ENCODE measurements at places on chromosomes 4 and X.

DNA sequence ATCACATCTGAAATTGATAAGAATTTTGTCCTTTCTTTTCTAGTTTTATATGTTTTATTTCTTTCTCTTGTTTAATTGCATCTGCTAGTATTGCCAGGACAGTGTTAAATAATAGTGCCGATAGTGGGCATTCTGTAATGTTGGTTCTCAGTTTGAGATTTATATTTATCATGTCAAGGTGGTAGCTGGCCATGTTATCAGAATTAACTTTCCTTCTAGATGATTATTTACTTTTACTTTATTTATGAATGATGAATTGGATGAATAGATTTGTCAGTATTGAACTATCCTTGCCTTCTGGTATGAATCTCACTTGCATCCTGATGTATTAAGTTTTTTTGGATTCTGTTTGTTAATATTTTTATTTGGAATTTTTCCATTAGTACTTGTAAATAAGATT is 42.7 kb downstream of the METAP1 start:
- DNase-seq: no peak

DNA sequence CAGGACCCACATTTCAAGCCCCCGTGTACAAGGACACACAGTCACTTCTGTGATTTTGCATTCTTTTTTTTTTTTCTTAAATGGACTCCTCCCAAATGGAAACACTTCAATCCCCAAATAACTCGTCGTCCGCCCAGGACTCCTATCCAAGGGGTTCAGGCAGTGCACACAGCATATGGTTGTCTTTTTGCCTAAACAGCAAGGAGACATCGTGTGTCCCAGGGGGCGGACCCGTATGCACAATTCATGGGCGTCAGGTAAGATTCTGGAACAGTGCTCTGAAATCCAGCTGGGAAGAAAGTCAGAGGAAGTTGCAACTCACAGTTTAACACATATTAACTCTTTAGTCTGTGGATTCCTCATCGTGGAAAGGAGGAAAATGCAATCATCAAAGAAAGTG is 231.3 kb downstream of the SHOX start:
- no peak for DNase-seq

- DNase-seq: no peak
Measured at GRCh38 chr4:62407534-62407933, 1207.4 kb downstream of the ADGRL3 start.

DNA sequence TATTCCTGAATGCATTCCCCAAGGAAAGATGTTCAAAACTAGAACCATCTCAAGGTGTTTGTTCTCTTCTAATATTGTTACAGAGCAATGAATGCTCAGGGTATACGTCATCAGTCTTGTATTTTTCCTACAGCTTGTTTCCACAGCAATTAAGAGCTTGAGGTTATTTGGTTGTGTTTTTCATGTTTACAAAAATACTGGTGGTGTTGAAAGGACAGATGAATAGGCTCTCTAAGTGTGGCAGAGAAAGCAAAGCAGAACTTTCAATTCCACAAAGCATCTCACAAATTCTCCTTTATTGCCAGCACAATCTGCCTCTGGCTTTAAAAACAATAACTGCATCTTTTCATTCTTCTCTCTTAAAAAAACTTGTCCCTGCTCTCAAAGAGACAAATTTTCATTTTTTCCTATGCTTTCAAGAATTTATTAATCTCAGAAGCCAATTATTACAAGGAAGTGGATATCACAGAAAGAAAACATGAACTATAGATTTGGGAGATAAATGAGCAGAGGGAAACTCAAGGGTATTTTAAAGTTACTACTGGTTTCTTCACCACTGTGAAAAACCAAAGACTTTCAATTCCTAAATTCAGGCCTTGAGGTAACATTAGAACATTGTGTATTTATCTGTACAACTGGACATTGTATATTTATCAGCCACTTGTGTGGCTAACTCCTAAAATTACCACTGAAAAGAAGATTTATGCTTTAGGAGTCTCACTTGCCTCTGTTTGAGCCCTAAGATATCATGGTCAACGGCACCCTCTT is 49.2 kb downstream of the DDX53 start:
- no peak for DNase-seq

DNA sequence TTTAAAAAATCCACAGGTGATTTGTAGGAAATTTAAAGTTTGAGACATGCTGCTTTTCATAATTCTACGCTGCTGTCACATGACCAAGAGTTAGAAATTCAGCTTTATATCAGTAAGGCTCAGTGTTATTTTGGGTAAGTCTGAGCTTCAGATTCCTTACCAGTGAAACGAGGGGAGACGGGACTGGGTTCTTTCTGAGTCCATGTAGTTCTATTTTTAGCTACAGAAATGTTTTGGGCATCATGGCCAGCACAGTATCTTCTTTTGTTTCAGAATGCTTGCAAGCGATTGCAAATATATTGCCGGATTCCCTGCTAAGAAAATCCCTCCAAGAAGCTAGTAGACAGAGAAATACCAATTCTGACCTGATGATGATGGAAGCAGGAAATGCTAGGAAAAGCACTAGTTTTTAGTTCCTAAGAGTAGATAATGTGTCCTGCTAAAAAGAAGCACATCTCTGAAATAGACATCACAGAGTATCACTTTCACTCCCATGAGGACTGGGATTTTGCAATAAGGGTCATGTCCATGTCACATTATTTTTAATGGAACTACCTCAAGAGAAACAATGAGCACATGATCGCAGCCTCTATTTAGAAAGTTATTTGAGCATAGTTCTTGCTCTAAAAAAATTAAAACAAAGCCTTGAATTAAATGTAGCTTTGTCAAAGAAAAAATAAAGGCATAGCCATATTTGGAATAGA is 10.9 kb downstream of the ATP1B4 start:
- DNase-seq: no peak

- DNase-seq: no peak
Measured at GRCh38 chrX:41781500-41781899, 57.5 kb downstream of the GPR82 start.

DNA sequence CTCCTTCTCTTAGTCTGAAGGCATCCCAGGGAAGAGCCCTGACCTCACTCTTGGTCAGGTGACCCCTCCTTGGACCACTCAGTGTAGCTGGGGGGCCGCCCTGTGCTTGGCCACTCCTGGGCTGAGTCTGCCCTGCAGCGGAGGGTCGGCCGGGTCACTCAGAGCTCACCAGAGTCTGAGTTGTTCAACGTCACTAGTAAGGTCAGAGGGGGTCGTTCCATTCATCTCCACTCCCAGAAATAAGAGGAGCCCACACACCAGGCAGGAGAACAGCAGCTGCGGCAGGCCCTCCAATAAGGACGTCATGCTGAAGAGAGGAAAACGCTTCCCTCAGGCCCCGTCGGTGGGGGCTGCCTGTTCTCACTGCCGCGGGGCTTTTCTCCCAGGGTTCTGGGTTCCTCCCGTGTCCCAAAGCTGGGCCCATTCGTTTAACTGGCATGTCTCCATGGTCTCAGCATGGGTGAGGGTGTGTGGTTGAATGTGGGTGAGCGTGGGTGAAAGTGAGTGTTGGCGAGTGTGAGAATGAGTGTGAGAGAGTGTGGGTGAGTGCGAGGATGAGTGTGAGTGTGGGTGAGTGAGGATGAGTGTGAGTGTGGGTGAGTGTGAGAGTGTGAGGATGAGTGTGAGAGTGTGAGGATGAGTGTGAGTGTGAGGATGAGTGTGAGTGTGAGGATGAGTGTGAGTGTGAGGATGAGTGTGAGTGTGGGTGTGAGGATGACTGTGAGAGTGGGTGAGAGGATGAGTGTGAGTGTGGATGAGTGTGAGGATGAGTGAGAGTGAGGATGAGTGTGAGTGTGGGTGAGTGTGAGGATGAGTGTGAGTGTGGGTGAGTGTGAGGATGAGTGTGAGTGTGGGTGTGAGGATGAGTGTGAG is 47.7 kb downstream of the ING2 start:
- no peak for DNase-seq

GRCh38 chr4:56732301-56732700 is 51.2 kb upstream of the HOPX start:
- no peak for DNase-seq

DNA sequence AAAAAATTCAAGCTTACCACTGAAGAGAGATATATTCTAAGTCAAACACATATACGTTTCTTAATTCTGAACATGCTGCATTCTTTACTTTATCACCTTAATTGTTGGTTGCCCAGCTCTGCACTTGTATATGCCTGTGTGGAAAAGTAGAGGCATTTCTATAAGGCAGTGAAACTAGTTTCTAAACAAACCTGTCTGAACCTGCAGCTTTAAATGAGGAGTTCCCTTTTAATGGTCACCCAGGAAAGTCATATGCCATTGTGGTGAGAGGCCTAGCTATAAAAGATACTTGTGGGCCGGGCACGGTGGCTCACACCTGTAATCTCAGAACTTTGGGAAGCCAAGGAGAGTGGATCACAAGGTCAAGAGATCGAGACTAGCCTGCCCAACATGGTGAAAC is 147.4 kb upstream of the RXFP1 start:
- DNase-seq: no peak

DNA sequence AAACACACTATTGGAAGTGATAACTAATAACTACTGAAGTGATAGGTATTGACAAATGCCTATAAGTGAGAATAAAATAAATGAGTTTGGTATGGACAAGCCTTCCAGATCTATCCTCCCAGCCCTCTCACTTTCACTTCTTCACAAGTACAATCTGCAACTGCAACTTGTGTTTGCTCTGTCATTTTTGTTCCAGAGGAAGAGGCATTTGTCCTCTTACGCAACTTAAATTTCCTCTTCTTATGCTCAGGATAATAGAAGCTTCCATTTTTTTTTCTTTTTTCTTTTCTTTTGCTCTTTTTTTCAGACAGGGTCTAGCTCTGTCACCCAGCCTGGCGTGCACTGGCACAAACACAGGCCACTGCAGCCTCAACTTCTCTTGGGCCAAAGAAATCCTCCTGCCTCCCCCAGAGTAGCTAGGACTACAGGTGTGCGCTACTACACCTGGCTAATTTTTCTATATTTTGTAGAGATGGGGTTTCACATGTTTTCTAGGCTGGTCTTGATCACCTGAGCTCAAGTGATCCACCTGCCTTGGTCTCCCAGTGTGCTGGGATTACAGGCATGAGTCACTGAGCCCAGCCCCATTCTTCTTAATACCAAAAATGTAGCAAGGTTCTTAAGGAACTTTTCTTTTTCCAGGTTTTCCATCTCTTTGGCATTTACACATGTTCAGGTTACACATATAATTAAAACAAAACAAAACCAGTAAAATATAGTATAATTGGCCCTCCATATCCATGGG is 73.1 kb downstream of the PDGFC start:
- no peak for DNase-seq

DNA sequence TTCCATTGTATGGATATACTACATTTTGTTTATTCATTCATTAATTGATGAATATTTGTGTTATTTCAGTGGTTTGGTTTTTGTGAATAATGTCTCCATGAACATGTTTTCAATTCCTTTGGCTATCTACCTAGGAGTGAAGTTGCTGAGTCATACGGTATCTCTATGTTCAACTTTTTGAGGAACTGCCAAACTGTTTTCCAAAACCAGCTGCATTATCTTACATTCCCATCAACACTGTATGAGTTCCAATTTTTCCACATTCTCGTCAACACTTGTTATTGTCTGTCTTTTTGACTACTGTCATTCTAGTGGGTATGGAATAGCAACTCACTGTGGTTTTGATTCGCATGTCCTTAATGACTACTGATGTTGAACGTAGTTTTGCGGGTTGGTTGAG is 388.6 kb upstream of the MAGEB2 start:
- no peak for DNase-seq

DNA sequence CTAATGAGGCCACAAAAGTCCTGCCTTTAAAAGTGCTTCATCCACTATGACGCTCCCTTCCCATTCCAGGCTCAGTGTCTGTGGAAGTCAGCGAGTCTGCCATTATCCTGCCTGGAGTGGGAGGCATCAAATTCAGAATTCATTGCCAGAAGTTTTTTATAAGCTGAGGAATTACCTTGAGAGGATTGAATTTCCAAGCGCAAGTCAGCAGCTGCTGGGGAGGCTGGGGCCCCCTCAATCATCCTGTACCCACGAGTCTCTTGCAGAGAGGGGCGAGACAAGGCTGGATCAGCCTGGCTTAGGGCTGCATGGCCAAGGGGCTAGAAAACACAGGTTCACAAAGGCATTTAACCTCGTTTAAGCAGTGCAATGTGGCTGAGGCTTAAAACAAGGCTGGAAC is 170.5 kb upstream of the NOCT start:
- no peak for DNase-seq

DNA sequence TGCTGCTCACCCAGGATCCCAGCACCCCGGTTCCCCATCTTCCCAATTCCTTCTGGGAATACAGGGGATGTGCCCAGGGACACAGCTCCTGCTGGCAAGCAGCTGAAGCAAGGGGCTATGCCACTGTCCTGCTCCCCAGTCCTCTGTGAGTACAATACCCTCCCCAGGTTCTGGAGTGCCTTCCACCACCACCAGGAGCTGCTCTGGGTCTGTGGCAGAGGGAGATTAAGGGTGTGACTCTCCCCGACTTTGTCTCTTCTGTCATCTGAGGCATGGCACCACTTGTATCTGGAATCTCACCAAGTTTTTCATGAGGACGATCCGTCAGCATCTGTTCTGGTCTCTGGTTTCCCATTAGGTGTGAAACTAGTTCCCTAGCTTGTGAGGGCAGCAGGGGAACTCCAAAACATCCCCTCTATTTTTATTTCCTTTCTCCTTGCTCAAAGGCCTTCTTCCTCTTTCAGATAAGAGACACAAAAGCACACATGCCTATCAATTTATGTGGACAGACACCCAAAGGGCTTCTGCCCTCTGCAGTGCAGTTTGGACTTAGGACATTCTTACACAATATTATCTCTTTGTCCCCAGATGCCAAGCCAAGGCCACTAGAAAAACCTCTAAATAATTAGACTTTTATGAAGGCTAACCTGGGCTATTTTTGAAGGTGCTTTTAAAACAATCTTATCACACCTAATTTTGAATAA is 26.8 kb downstream of the MGST2 start:
- no peak for DNase-seq

DNA sequence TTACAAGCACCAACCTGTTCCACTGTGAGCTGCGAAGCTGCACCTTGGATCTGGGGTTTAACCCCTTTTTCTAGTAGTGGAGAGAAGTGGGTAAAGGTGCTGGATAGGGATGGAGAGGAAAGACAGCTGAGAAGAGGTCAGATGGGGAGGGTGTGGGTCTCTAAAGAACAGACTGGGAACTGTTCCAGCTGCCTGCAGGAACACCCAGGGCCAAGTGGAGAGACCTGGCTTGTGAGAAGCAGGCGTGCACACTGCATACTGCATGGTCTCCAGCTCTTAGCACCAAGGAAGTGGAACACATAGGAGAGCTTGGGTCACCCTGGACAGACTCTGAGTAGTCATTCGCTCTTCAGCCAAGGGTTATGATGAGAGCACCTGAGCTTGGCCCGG is 16.1 kb downstream of the BCOR start:
- no peak for DNase-seq

- no peak for DNase-seq
Measured at GRCh38 chr4:2321279-2322196, 59.6 kb upstream of the MXD4 start.

DNA sequence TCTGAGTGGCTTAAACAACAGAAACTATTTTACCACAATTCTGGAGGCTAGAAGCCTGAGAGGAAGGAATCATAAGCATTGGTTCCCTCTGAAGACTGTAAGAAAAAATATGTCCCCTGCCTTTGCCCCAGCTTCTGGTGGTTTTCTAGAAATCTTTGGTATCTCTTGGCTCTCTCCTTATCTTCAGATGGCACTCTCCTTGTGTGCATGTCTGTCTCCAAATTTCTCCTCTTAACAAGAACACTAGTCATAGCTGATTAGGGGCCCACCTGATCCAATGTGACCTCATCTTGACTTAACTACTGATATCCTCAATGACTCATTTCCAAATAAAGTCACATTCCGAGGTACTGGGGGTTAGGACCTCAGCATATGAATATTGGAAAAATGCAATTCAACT is 635.0 kb upstream of the NR3C2 start:
- no peak for DNase-seq

GRCh38 chr4:85909851-85910250 is 434.9 kb downstream of the ARHGAP24 start:
- no peak for DNase-seq
